ENCODE measurements at places on chromosomes 12 and 14. TPM values are rescaled to one million over a fixed set of nuclear protein-coding genes. Genes with fewer than 3 reads are reported as not detected.

The TAS2R42 gene
- total RNA-seq, result not detected

The LRTM2 gene
- 0.07 TPM for total RNA-seq

The RIPK3 gene
- total RNA-seq, result not detected

The USP15 gene
- 29.7 TPM for total RNA-seq

The TMEM117 gene
- 2.5 TPM for total RNA-seq

The MSI1 gene
- 1.1 TPM for total RNA-seq

The NRL gene
- 0.92 TPM for total RNA-seq

The CFAP73 gene
- total RNA-seq, result 0.13 TPM

The GNB3 gene
- total RNA-seq, result 2.2 TPM

The EPS8 gene
- total RNA-seq, result 43.1 TPM

The DTX1 gene
- 0.32 TPM for total RNA-seq

The DBX2 gene
- total RNA-seq, result not detected

The GPR135 gene
- 1.2 TPM for total RNA-seq

The GPRC5D gene
- total RNA-seq, result not detected

The ADCY6 gene
- total RNA-seq, result 16.4 TPM

The MNAT1 gene
- total RNA-seq, result 40.2 TPM

The ANP32D gene
- total RNA-seq, result not detected
